ENCODE measurements at places on chromosomes 1 and 21.
A peak's percentile ranks its signal among the peaks of the same experiment; 100 is the strongest.

DNA sequence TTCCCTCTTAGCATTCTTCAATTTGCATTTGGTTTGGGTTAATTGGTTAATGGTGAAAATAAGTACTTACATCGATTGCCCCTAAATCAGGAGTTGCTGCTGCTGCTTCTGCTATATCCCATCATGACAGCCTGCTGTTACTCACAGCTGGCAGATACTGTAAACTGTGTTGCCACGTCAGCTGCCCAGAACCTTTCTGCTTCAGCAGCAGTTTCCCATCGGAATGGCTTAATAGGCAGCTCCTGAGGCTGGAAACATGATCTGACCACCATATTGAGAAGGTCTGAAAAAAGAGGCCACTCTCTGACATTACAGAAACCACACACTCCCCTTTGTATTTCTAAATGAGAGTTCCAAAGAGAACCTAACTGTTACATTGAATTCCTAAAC is 14.3 kb upstream of the SEC16B start:
- DNase-seq = no peak

- DNase-seq = peak; percentile 59
These were observed 20.7 kb downstream of the C1QB start for GRCh38 chr1:22673486-22674409.

- DNase-seq = no peak
These were observed 6.7 kb downstream of the PLA2G4A start for GRCh38 chr1:186835448-186835847.

DNA sequence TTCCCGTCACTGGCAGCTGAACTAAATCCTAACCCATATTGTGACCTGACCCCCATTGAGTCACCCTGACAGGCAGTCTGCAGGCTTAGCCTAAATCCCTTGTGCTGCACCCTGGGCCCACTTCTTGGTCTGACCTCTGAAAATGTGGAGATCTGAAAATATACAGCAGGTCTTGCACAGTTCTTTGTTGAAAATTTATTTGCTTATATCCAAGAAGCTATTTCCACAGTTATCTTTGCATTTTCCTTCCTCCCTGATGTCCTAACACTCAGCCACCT is 87.1 kb downstream of the BCAR3 start:
- no peak for DNase-seq

- no peak for DNase-seq
These were observed 27.1 kb upstream of the HAO2 start for GRCh38 chr1:119341372-119341947.

DNA sequence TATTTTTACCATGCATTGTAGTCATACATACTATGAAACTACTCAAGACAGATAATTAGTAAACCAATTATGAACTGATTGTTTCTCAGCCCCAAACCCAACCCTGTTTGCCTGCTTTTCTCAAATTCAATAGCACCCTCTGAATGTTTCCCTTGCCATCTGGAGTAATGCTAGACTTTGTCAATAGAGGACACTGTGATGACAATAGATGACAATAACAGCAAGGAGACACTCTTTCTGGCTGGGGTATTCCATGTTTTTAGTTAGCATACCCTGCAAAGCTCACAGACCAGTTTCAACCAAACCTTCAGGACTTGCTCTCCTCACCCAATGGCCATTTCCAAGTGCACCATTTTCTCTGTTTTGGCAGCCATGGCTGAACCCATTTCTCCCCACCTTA is 108.5 kb upstream of the LRRC7 start:
- no peak for DNase-seq

- no peak for DNase-seq
These were observed 11.4 kb downstream of the AKNAD1 start for GRCh38 chr1:108845446-108845845.

DNA sequence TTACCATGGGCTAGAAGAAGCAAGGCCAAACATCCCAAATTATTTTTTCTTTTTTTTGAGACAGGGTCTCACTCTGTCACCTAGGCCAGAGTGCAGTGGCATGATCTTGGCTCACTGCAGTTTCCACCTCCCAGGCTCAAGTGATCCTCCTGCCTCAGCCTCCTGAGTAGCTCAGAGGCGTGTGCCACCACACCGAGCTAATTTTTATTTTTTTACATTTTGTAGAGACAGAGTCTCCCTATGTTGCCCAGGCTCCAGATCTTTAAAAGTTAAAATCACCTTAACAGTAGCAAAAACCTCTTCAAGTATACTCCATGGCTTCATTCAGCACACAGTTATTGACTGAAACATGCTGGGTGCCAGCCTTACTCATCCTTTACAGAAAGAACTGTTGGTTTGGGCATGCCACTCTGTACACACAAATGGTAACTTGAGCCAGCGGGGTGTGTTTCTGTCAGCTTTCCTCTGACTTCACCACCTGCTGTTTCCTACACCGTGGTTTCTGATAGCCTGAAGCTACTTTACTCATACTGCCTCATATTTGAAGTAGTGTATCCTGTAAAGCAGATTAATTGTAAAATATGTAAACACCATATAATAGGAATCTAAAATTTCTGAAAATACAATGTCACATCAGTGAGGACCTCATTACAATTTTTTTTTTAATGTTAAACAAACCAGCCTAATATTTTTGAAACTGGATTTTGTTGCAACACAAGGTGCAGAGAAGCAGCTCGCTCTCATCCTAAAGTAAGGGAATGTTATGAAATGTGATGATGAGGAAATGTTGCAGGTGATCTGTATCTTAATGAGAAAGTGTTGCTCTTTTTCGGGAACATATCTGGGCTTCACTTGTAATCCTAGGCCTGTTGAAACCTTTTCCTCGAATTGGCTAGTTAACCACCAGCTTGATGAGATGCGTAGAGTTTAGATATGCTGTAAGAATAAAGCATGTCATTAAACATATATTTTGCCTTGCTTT is 113.9 kb downstream of the ATP5PO start:
- DNase-seq = peak; percentile 7

GRCh38 chr1:116179964-116180363 is 68.8 kb downstream of the MAB21L3 start:
- DNase-seq = no peak

DNA sequence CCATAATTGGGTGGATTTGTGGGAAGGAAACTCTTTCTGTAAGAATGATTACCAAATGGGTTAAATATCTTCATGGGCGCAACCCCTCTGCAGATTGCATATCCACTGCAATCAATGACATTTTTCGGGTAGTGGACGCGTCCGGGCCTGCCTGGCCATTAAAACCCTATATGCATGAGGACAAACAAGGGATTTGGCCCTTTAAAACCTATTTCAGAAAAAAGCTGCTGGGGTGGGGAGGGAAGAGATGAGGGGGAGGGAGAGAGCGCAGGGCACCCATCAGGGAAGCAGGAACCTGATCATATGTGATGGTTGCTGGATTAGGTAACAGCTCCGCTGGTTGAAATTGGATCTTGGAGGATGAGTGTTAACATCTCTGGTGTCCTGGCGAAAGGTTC is 228.8 kb downstream of the PBX1 start:
- no peak for DNase-seq

DNA sequence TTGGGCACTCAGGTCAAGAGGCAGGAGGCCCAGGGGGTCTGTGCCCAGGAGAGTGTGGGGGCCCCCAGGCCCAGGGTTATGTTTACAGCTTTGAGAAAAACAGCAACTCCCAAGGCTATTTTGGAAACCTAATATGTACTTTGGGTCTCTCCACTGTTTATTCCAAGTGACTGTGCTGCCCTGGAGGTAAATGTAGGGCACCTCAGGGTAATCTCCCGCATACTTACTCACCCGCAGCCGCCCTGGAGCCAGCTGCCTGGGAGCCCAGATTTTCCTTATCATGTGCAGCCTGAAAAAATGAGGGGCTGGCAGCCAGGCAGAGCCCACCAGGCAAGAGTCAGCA is 20.0 kb downstream of the IFFO2 start:
- no peak for DNase-seq

GRCh38 chr21:29343519-29343918 is 44.8 kb downstream of the BACH1 start:
- no peak for DNase-seq

DNA sequence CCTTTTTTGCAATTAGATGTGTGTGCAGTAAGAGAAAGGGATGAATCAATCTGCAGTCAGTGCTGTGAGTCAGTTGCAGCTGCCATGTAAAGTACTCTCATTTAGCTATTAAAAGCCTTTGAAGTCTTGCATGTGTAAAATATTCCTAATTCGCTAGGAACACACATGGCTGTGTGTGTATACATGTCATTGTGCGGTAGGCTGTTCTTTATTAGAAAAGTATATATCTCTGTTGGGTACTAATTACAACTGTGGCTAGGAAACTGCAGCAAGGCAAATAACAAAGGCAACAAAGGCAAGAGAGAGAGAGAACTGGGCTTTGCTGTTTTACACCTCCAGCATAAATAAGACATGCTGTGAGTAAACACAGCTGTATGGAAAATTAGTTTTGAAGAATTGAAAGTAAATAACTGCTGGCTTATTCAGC is 41.7 kb downstream of the EPB41 start:
- DNase-seq = no peak

DNA sequence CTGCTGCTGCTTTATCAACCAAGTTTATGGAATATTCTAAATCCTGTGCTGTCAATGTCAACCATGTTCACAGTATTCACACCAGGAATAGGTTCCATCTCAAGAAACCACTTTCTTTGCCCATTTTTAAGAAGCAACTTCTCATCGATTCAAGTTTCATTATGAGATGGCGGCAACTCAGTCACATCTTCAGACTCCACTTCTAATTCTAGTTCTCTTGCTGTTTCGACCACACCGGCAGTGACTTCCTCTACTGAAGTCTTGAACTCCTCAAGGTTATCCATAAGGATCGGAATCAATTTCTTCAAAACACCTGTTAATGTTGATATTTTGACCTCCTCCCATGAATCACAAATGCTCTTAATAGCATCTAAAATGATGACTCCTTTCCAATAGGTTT is 39.7 kb upstream of the IFNLR1 start:
- DNase-seq = no peak

DNA sequence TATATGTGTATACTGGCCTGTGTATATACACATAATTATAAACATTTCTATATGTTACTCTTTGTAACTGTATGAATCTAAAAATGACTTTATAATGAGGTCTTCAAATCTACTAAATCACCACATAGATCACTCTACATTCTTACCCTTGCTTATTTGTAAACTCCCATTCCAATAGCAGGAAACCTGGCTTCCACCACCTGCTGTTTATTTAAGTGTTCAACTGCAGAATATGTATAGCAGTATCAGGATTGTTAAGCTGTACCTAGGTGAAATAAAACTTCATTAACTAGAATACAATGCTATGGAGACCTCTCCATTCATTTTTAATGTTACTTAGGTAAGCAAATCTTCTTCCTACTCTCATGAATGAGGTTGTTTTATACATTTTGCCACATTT is 1351.1 kb upstream of the B3GALT2 start:
- no peak for DNase-seq
